ENCODE measurements at places on chromosomes 16 and 17.

DNA sequence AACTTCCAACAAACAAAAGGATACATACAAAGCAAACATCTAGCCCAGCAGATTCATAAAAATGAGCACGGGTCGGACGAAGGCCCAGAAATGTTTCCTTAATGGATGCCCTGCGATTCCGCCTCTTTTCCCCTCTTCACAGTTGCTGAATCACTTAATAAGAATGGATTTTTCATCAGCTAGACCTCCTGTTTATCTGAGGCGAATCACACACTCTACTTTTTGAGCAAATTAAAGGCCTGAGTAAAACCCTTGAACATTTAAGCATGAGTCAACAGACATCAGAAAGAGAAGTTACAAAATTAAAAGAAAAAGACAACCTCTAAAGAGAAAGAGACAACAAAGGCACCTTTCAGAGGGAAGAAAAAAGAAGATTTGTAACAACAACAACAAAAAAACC lies 44.7 kb downstream of the HS3ST3A1 start:
- DNase-seq = peak; percentile 87

GRCh38 chr16:414395-415169 lies 10.9 kb upstream of the RAB11FIP3 start:
- no peak for DNase-seq

GRCh38 chr17:35892091-35893035 lies 12.2 kb upstream of the CCL5 start:
- no peak for DNase-seq

- no peak for DNase-seq
Measured at GRCh38 chr17:55149485-55149884, 115.3 kb upstream of the HLF start.

DNA sequence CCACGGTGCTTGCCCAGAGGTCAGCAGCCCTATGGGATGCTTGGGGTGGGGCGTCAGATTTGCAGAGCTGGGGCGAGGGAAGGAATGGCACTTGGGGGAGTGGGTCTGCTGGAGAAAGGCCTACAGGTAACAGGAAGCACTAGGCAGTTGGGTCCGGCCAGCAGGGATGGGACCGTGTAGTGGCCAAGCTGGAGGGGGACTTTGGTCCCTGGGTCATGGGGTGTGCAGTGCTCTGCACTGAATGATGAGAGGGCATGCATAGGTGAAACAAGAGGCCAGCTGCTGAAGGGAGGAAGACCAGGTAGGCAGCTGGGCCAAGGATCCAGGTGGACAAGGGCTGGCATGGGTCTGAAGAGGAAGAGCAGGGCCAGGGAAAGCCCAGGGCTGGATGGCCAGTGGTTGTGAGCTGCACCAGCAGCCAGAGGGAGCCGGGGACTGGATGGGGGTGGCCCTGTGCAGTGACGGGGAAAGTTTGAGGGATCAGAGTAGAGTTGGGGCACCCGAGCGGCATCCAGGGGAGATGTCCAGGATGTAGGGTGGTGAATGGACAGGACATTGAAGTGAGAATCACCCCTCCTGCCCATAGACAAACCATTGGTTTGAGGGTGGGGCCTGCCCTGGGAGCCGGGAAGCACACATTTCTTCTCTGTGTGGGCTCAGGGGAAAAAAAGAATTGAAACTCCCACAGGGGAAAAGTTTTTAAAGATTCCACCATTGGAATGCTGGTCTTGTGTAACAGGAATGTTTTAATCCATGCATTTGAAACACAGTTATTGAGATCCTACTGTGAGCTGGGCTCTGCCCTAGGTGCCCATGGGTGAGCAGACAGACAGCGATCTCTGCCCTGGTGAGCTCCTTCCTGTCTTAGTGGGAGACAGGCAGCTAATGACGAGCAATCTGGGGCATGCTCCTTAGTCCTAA lies 25.1 kb downstream of the RAI1 start:
- no peak for DNase-seq

All from HCEC 1CT (cell line).